ENCODE measurements at places on chromosomes 6 and 20.

- no peak for DNase-seq
These were observed 11.5 kb downstream of the VGLL2 start for GRCh38 chr6:117276778-117277316.

DNA sequence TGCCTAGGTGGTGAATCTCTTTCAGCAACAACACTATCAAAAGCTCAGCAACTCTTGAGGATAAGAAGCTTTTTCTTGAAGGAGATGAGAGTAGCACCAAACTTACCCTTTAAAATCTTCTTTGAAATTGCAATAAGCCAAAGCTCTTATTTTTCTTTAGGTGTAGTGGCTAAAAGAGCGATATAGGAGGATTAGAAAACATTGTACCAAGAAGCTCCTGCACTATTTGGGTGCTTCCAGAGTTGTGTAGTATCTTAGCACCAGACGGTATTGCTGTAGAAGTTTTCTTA lies 1.2 kb downstream of the FUT9 start:
- no peak for DNase-seq

GRCh38 chr6:157524735-157525134 lies 143.7 kb downstream of the ZDHHC14 start:
- DNase-seq: no peak

GRCh38 chr6:119493980-119494379 lies 144.4 kb upstream of the MAN1A1 start:
- DNase-seq: no peak

GRCh38 chr6:47651505-47651944 lies 46.9 kb upstream of the ADGRF4 start:
- no peak for DNase-seq

- DNase-seq: no peak
These were observed 640 bp downstream of the NFS1 start for GRCh38 chr20:35698298-35699126.

DNA sequence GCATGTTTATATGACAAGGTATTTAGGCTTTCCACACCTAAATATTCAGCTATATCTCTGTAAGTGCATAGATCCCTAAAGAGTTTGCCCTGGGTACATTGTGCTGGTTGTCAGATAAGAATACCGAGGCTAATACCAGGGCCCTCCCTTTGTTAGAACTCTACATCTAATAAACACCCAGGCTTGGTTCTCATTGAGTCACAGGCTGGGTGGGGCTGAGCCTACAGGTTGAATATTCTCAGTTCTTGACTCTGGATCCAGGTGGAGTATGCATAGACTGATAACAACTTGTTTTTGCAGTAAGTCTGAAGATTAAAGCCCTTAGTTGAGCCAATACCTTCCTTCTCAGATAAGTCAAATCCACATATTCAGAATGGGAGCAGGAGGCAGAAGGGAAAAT lies 312.2 kb upstream of the FLRT3 start:
- DNase-seq: no peak

- no peak for DNase-seq
These were observed 48.7 kb downstream of the NCOA7 start for GRCh38 chr6:125839471-125839870.

DNA sequence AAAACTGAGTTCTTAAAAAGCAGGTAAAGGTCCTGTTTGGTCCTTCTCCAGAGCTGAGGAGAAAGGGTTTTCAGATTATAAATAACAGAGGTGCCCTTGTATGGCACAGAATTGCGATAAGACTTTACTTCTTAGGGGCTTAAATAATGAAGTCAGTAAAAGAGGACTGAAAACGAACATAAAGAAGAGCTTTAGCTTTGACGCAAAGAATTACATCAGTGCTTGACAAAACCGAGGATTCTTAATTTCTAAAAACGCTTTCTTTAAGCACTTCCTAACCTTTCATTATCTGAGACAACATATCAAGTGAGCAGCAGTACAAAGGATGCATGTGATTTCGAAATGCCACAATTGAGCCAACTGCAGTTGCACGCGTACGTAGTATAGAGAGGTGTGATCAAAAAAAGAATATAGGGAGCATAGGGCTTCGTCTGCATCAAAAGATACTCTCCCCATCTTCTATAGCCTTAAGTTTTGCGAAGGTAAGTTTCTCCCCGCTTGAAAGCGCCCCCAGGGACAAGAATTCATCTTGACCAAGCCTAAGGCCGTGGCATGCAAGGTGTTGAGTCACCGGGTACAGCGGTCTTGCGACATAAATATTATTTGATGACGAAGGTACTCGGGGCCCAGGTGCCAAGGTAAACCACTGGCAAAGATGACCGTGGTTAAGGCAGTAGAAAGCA lies 778 bp upstream of the LOC128125822 start:
- no peak for DNase-seq

- no peak for DNase-seq
These were observed 5.2 kb downstream of the PPP1R10 start for GRCh38 chr6:30611856-30612194.

Measured in Right ventricle myocardium inferior (tissue), 1 donor.